Endothelial cell (in vitro differentiated cells): ENCODE measurements at places on chromosomes 16 and 17. TPM values are rescaled to one million over a fixed set of nuclear protein-coding genes. Genes with fewer than 3 reads are reported as not detected.

The UQCRC2 gene
- total RNA-seq: 194 TPM

The C16orf54 gene
- not detected for total RNA-seq

The TPSG1 gene
- not detected for total RNA-seq

The TBC1D3E gene
- not detected for total RNA-seq

The GUCY2D gene
- not detected for total RNA-seq

The TTLL6 gene
- total RNA-seq: 0.87 TPM

The EMP2 gene
- 8.6 TPM for total RNA-seq

The PLLP gene
- total RNA-seq: 3.3 TPM

The CLEC19A gene
- not detected for total RNA-seq

The KRT12 gene
- not detected for total RNA-seq

The PIK3R5 gene
- total RNA-seq: 14.5 TPM

The TNP2 gene
- not detected for total RNA-seq

The CD7 gene
- not detected for total RNA-seq

The SIRT7 gene
- total RNA-seq: 14.4 TPM

The TBC1D3C gene
- total RNA-seq: not detected

The EFCAB5 gene
- 0.26 TPM for total RNA-seq

The HSD17B2 gene
- total RNA-seq: not detected

The CLEC18B gene
- total RNA-seq: 0.26 TPM

The NOG gene
- total RNA-seq: not detected

The CACNG5 gene
- total RNA-seq: not detected

The IGFBP4 gene
- 1,531 TPM for total RNA-seq

The NPIPB9 gene
- total RNA-seq: 1.2 TPM

The GNPTG gene
- total RNA-seq: 47.9 TPM

The FOXN1 gene
- not detected for total RNA-seq

The HBA2 gene
- not detected for total RNA-seq

The CCDC102A gene
- 14.6 TPM for total RNA-seq

The ANKS3 gene
- total RNA-seq: 15.6 TPM

The TBC1D3K gene
- not detected for total RNA-seq

The MRPL12 gene
- total RNA-seq: 58.5 TPM

The TM4SF5 gene
- not detected for total RNA-seq

The NHLRC4 gene
- total RNA-seq: 0.69 TPM

The CDRT15 gene
- total RNA-seq: not detected

The CORO6 gene
- 13.0 TPM for total RNA-seq

The ABCA8 gene
- total RNA-seq: 0.31 TPM

The GAS2L2 gene
- total RNA-seq: 0.10 TPM

The KCNH6 gene
- 18.6 TPM for total RNA-seq

The GINS3 gene
- total RNA-seq: 4.9 TPM

The CACNA1H gene
- 3.4 TPM for total RNA-seq

The STH gene
- total RNA-seq: not detected

The PMFBP1 gene
- 0.38 TPM for total RNA-seq
